ENCODE measurements at places on chromosomes 4 and X.

DNA sequence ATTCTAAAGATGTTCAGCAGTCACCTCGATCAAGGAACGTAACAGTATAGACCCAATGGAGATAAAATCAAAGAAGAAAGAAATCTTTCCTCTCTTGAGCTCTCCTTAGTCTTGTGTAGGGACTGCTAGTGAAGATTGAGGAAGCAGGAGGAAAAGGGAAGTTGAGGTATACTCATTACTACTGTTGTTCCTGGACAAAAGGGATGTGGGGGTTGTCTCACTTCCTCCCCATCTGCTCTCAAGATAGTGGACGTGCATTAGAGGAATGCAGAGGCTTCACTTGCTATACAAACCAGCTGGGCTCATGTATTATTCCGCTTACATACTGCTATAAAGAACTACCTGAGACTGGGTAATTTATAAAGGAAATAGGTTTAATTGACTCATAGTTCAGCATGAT, 208.9 kb upstream of the ARHGEF9 start:
- no peak for DNase-seq

GRCh38 chr4:119823891-119824290, 195.3 kb upstream of the PDE5A start:
- no peak for DNase-seq

DNA sequence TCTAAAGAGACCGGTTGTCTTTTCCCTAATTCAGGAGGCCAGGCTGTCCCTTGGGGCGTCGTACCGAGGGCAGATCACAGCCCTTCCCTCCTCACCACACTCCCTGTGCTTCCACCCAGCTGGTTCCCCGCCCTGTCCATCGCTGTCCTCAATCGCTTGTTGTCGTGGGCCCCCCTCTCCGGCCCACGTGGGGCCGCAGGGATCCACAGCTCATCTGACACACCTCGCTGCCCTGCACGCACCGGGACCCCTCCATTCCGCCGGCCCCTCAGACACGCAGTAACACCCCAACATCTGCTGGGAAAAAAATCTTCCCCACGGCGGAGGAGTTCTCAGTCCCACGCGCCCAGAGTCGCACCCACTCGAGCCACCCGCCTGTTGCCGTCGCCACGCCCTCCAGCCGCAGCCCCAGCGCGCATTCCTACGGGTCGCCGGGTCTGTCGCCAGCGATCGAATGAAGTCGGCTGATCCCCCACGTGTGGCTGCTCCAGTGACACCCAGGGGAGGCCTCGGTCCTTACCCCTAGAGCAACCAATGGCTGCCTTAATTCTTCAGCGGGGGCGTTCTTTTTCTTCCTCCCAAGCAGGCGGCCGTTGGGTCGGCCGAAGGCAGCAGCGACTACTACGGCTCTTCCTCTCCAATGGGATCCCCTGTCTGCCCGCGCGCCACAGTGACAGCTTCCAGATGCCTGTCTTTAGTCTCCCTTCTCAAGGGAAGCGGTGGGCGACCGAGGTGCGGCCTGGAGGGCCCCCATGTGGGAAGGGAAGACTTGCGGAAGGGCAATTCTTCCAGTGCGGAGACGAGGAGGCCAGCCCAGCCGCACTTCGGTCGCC, 893 bp upstream of the SEPTIN11 start:
- no peak for DNase-seq

- DNase-seq, result no peak
These were observed 49.4 kb upstream of the FAT1 start for GRCh38 chr4:186772936-186773487.

DNA sequence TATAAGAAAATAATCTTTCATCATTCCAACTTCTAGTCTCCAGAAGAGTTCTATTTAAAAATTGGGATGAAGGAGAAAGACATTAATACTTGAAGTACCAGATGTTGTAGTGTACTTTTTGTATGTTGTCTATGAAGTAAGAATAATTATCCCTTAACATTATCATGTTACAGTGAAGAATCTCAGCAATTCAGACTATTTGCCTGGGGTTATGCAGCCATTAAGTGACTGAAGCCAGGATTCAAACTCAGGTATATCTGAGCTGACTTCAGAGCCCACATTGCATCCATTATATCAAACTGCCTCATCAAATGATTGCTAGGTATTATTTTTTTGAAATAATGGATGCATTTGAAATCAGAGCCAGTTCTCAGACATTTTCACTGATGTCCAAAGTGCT, 76.1 kb upstream of the FHDC1 start:
- no peak for DNase-seq

- DNase-seq, result no peak
These were observed 44.9 kb downstream of the AFAP1 start for GRCh38 chr4:7894677-7895181.

- no peak for DNase-seq
These were observed 159.5 kb downstream of the KLHL13 start for GRCh38 chrX:117957128-117957527.

- no peak for DNase-seq
These were observed 45.9 kb upstream of the TMEM33 start for GRCh38 chr4:41889317-41889716.

- no peak for DNase-seq
These were observed 20.2 kb upstream of the MRFAP1 start for GRCh38 chr4:6620296-6620695.

DNA sequence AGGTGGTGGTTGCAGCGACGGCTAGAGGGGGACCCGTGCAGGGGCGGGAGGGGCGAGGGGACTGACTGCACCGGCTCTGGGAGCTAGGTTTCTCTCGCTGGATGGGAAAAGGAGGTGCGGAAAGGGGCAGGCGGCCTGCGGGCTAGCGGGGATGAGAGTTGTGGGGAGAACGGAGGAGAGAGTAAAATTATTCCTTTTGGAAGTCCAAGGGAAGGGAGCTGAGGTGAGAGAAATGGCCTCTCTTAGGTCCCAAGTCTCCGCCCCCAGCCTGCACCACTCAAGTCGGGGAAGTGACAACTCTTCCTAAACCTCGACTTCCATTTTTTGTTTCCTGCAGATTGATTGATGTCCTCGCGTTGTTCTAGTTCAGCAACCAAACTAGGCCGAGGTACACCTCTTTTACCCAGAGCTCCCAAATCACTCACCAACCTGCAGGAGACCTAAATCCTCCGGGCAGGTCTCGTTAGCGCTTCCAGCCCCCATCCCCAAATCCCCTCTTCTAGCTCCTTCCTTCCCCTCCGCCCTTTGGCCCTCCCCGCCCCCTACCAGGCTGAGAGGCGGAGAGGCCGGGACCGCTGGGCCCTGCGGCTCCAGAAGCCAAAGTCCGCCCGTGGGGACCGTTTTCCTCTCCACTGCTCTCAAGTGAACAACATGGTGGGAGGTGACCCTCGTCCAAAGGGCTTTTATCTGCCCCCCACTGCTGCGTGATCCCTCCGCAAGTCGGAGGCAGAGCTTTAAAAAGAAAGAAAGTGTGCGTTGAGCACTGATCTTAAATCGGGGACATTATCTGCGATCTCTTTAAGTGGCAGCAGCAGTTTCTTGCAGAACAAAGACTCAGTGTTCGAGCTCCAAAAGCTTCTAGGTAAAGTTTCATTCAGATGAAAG, 7.3 kb downstream of the PITX2 start:
- DNase-seq, result no peak

- DNase-seq, result no peak
These were observed 214.5 kb downstream of the KIT start for GRCh38 chr4:54872261-54872660.

- DNase-seq, result no peak
These were observed 11.0 kb downstream of the ARSJ start for GRCh38 chr4:113968473-113968872.

DNA sequence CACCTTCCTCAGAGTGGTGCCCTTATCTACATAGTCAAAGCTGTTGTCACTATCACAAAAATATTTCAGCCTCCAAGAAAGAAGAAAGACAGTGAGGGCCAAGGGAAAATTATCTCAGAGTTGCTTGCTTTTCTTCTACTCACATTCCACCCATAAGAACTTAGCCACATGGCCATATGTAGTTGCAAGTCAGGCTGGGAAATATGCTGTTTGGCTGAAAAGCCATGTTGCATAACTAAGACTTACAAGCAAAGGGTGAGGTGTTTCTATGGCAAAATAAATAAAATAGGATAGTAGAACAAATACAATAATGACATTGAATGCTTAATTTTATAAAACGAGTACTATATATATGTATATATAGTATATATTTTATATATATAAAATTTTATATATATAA, 365.9 kb upstream of the PABPC4L start:
- DNase-seq, result no peak

DNA sequence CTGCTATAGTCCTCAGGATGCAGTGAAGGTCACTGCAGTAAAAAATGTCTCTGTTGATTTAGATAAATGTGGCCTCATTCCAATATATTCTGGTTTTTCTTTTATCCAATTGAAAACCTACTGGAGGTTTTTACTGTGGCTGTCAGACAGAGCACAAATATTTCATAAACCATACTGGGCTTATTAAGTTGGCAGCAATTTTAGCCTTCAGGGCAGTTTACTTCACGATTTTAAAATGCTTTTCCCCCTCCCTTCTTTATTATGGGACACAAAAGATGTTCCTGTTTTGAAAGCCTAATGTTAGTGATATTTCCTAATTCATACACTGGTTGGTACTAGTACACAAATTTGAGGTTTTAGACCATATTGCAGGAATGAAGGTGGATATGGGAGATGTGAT, 939.4 kb downstream of the C4orf33 start:
- no peak for DNase-seq

DNA sequence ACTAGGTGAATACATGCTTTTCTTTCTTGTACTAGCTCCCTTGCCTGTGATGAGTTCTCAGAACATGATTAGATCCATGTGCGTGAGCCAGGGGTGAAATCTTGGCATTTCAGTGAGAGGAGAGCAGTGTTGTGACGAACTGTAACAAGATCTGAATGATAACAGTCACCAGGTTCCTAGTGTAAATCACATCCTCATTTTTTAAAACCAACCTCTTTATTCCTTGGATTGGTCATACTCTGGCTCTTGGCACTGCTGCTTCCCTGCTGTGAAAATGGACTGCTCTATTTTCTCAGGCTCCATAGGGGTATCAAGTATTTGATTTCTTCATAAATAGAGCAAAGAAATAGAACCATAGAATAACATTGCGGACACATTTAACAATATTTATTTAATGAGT, 206.3 kb downstream of the SLC4A4 start:
- DNase-seq, result no peak

GRCh38 chr4:962231-963208, 10.8 kb downstream of the DGKQ start:
- no peak for DNase-seq

- no peak for DNase-seq
These were observed 4.2 kb downstream of the SLC49A3 start for GRCh38 chr4:684623-685327.

DNA sequence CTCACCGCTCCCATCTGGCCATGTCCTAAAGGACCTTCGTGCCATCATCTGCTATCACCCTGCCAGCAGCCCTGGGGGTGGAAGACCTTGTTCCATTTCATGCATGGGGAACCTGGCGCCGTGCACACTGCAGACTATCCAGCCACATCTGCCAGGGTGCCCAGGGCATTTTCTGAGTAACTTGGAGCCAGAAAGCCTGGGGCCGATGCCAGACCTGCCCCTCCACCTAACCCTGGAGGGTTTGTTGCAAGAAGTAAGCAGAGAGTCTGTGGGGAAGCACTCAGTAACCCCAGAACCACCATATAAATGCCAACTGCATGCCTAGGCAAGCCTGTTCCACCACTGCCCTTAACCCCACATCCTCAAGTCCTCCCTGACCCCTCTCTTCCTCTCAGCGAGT, 7.3 kb downstream of the HAUS7 start:
- DNase-seq, result no peak

GRCh38 chr4:73051625-73052024, 17.9 kb downstream of the COX18 start:
- no peak for DNase-seq

DNA sequence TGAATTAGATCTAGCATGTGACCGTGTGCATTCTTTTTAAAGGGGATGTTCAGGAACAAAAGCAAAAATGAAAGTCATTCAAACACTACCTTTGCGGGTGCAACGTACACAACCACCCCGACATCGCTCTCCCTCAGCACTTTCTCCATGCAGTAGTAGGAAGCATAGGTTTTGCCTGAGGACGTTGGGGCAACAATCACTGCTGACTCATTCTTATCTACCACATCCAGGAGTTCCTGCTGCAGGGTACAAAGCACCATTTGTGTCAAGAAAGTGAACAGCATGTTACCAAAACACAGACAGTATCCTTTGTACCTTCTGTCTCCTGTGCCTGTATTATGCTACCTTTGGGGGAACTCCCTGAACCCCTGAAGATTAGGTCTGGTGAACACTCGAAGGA, 58.6 kb downstream of the DDX60L start:
- DNase-seq, result no peak

- no peak for DNase-seq
These were observed 208.2 kb downstream of the STK32B start for GRCh38 chr4:5259471-5259870.

DNA sequence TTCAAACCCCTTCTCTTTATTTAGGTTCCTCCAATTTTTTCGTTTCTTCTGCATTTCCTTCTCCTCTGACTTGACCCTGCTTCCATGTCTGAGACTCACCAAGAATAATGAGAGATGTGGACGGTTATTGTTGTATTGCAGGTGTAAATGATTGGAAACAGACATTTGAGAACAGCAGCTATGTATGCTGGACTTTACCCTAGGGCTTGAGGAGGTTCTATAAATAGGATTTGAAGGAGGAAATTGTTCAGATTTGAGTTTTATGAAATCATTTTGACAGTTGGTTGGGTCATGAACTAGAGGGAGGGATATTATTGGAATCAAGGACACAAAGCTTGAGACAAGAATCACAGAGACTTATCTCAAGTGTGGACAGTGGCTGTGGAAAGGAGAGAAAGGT, 614.6 kb upstream of the CPEB2 start:
- no peak for DNase-seq

DNA sequence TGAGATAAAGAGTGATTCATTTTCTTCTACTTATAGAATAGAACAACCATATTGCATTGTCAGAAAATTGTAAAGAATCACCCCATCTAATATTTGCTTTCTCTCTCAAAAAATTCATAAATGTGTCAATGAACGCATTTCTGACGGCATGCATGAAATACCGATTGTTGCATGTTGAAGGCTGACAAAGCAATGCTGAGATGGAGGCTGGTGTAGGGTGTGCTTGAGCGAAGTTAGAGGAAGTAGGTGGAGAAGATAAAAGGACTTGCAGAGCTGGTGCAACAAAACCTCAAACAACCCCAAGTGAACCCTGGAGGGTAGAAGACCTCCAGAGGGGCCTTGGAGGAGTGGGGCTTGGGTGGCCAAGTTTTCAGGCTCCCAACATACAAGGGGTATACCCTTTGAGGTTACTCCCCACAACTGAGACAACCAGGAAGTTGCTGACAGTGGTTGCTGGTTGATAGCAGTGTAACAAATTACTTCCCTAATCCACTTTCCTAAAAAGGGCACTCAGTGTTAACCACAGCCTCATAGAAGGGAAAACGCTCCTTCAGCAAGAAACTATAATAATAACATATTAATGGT, 452.7 kb downstream of the NLGN4X start:
- no peak for DNase-seq

DNA sequence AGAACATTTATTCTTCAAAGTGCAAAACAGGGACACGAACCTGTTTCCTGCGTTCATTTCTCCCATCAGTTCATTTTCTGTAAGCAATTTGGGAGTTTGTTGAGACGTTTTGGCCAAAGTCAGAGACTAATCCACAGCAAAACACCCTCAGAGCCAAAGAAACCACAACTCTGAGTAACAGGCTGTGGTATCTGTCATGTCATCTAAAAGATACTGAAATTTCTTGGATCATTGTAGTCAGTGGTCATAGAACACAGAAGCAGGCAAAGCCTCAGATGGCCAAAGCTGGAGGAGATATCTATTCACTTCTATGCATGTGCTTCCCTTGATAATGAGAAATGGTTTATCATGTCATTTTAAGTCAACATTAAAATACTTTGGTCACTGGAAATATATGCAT, 485.6 kb upstream of the GALNT7 start:
- DNase-seq, result no peak

- no peak for DNase-seq
These were observed 69.8 kb downstream of the SHROOM3 start for GRCh38 chr4:76504613-76505465.
